Airway epithelial cell (primary cell): ENCODE measurements at places on chromosomes 4 and X. TPM values are rescaled to one million over a fixed set of nuclear protein-coding genes. Genes with fewer than 3 reads are reported as not detected.

The CXCL6 gene
- 2.3 and 3.6 TPM in 2 replicates for total RNA-seq

The DMD gene
- total RNA-seq, result 5.1 and 7.7 TPM in 2 replicates

The PFKFB1 gene
- not detected in 2 replicates for total RNA-seq

The FGF2 gene
- 1.3 and 1.8 TPM in 2 replicates for total RNA-seq

The NAA11 gene
- not detected in 2 replicates for total RNA-seq

The ATP1B4 gene
- total RNA-seq, result not detected in 2 replicates

The GAR1 gene
- total RNA-seq, result 11.2 and 12.5 TPM in 2 replicates

The CNKSR2 gene
- 0.49 and 3.3 TPM in 2 replicates for total RNA-seq

The SPACA5 gene
- not detected in 2 replicates for total RNA-seq

The GRPR gene
- not detected in 2 replicates for total RNA-seq

The MORC4 gene
- 14.1 and 17.8 TPM in 2 replicates for total RNA-seq

The S100P gene
- total RNA-seq, result 39.8 and 56.6 TPM in 2 replicates

The RBMX2 gene
- total RNA-seq, result 11.6 and 21.7 TPM in 2 replicates

The TRAM1L1 gene
- 0.88 and 1.9 TPM in 2 replicates for total RNA-seq

The IL1RAPL1 gene
- total RNA-seq, result not detected in 2 replicates

The ZAR1 gene
- not detected in 2 replicates for total RNA-seq

The RPA4 gene
- total RNA-seq, result 0.28 TPM in 1 of 2 replicates, not detected in the other

The CDS1 gene
- total RNA-seq, result 12.3 and 20.7 TPM in 2 replicates

The PCYT1B gene
- 0.60 and 1.1 TPM in 2 replicates for total RNA-seq

The TMPRSS11D gene
- total RNA-seq, result 1.8 and 1.9 TPM in 2 replicates

The PDZD11 gene
- total RNA-seq, result 52.3 and 58.8 TPM in 2 replicates

The POU3F4 gene
- total RNA-seq, result not detected in 2 replicates

The AFM gene
- not detected in 2 replicates for total RNA-seq

The FGF5 gene
- 0.19 and 1.1 TPM in 2 replicates for total RNA-seq

The UGT8 gene
- 1.2 and 2.2 TPM in 2 replicates for total RNA-seq

The ENPEP gene
- 0.07 TPM in 1 of 2 replicates, not detected in the other for total RNA-seq

The TMSB15C gene
- 0.42 and 1.1 TPM in 2 replicates for total RNA-seq

The UGT2B11 gene
- total RNA-seq, result not detected in 2 replicates

The CPZ gene
- 0.14 TPM in 1 of 2 replicates, not detected in the other for total RNA-seq

The NLRP2B gene
- not detected in 2 replicates for total RNA-seq

The DGKK gene
- total RNA-seq, result not detected in 2 replicates

The ODAPH gene
- total RNA-seq, result not detected in 2 replicates

The NDNF gene
- total RNA-seq, result 0.09 TPM in 1 of 2 replicates, not detected in the other

The CXCL1 gene
- 61.5 and 97.3 TPM in 2 replicates for total RNA-seq

The NXF2 gene
- total RNA-seq, result not detected in 2 replicates

The PPBP gene
- total RNA-seq, result 1.8 and 3.9 TPM in 2 replicates

The SHROOM2 gene
- 7.9 and 13.0 TPM in 2 replicates for total RNA-seq

The JAKMIP1 gene
- not detected in 2 replicates for total RNA-seq

The EPGN gene
- 12.8 and 18.5 TPM in 2 replicates for total RNA-seq

The TIMP1 gene
- total RNA-seq, result 248 and 302 TPM in 2 replicates

The RNF128 gene
- 9.2 and 10.4 TPM in 2 replicates for total RNA-seq
